Eye (tissue), 1 donor: ENCODE measurements at places on chromosomes 16 and 17.

- DNase-seq: no peak
Measured at GRCh38 chr17:42361781-42362186, 26.5 kb downstream of the STAT3 start.

- no peak for DNase-seq
Measured at GRCh38 chr16:89453501-89454321, 36.6 kb downstream of the ANKRD11 start.

- no peak for DNase-seq
Measured at GRCh38 chr17:55344514-55344997, 77.1 kb downstream of the MMD start.

DNA sequence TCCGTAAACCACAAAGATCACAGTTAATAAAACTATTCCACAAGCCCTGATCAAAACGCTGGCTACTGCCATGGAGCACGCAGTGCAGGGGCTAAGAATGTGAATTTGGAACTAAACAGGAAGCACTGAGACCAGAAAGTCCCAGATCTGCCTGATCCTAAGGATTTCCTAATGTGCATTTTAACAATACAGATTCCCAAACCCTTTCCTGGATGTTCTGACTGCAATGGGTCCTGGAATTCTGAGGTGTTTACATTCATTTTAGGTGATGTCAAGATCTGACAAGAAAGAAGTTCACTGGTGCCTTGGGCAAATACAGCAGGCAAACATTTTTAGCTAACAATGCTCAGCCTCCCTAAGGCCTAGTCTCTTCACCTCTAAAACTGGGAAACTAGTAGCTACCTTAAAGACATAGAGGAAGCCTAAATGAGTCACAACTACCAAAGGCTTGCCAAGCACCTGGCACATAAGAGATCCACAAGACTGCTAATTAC lies 10.3 kb downstream of the NSMCE1 start:
- no peak for DNase-seq

DNA sequence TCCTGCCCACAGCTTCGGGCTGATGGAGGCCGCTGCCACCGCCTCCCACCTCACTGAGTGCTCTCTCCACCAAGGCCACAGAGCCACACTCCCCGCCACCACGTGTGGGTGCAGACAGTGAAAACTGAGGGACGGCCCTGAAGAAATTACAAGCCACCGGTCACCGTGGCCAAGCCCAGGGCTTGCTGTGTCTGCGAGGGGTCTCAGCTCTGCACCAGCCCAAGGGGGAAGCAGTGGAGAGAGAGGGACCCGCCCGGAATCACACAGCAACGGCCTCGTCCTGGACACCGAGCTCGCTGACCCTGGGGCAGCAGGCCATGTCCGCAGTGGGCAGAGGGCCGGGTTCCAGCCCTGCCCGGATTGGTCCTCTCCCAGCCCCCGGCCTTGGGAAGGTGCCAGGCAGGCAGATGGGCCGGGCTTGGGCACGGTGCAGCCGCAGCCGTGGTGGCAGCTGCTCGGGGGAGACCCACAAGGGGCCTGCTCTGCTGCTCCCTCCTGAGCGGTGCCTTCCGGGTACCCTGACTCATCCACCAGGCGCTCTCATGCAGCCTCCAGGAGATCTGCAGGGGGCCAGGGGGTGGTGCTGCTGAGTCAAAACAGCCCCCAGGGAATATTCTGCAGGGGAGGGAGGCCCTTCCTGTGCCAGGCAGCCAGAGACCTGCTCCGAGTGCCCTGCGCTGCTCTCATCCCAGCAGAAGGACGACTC lies 52.0 kb downstream of the CBFA2T3 start:
- DNase-seq: peak; percentile 55

DNA sequence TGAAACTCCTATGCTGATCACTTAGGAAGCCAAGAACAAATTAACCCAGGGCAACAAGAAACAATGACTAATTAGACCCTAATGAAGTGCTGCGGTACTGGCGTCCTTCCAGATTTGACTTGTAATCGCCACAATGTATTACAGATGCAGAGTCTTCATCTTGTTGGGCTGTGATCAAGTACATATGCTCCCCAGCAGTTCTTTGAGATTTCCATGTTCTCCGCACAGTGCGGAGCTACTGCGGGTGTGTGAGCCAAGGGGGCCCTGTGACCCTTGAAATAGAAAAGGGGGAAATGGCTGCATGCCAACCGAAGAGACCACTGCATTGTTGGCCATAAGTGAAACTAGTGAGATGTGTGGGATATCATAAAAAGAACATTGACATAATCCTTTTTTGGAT lies 469.9 kb downstream of the MAF start:
- DNase-seq: no peak

- no peak for DNase-seq
Measured at GRCh38 chr16:50989047-50989446, 162.0 kb downstream of the SALL1 start.

- DNase-seq: peak; percentile 9
Measured at GRCh38 chr17:51537996-51538550, 277.7 kb downstream of the UTP18 start.

GRCh38 chr17:647324-648197 lies 67.1 kb downstream of the VPS53 start:
- DNase-seq: no peak

- no peak for DNase-seq
Measured at GRCh38 chr17:38719289-38719942, 10.7 kb upstream of the CISD3 start.

DNA sequence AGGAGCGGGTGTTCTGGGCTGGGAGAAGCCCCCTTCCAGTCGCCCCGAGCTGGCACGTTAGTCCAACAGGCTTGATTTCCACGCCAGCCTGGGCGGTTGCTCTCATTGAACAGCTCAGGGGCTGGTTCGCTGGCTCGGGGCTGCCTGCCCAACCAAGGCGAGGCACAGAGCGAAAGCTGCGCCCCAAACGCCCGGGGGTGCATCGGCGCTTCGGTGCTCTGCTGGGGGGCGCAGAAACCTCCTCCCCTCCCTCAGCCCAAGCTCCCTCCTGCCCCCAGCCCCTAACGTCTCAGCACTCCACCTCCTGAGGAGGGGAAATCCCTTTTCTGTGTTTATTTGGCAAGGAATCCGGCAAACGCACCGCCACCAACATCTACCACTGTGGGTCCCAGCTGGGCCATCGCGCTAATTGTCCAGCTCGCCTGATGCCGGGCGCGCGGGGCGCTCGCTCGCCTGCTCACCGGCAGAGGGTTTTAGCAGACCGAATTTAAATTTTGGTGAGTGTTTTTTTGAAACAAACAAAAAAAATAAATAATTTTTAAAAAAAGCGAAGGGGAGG lies 29.5 kb upstream of the RBFOX1 start:
- peak; percentile 72 for DNase-seq

DNA sequence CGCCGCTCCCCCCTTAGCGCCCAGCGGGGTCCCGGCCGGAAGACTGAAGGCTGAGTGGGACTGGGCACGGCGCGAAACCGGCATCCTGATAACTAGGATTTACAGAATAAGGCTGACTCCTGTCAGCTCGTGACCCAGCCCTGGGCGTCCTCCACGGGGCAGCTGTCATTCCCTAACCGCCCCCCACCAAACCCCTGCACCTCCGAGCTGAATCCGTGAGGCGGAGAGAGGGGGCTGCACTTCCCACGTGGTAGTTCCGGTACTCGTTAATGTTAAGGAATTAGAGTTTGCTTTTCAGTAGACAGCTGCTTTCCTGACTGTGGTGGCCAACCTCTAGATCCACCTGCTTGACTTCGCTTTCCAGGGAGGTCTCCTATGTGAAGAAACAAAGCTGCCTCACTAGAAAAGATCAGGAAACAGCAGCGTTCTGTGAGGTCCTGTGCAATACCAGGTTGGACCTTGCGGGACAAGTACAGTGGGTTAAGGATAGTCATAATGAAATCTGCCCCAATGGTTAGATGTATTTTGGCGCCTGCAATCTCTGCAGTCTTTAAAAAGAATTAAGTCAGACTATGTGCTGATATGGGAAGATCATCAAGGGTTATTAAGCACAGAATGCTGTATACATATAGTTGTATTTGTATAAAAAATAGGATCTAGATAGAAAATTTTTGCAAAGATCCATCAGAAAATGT lies 1.1 kb upstream of the WBP2 start:
- no peak for DNase-seq

GRCh38 chr17:49397586-49397985 lies 17.1 kb downstream of the PHB1 start:
- no peak for DNase-seq

DNA sequence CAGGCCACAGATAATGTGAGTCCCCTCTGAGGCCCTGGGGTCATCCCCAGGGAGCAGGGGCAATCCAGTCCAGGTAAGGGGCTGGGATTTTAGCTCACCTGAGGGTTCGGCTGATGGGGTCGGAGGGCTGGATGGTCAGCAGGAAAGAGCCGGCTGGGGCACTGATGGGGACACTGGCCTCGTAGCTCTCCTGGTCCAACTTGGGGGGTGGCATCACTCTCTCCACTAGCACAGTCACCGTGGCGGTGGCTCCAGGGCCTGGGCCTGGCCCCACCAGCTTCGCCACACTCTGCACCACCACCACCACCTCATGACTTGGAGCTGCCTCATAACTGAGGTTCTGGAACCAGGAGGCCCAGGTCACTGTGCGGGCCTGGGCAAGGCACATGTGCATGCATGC lies 6.9 kb downstream of the CDH16 start:
- DNase-seq: no peak

GRCh38 chr16:84414789-84415326 lies 46.5 kb downstream of the ATP2C2 start:
- no peak for DNase-seq

DNA sequence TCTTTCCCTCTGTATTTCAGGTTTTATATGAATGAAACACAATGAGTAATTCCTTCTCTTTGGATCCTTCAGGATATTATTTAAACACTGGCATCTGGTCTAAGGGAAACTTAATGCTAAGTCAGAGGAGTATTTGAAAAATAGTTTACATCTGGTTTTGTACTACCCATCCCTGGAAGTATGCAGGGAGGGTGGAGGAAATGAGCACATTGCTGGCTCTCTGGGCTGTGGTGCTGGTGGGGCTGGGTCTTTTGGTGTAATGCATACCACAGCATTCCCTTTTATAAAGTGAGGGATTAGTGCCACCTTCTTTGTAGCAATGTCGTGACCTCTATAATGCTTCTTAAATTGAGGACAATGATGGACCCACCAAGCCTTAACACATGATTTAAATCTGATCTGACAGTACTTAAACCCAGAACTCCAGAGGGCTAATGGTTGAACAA lies 105.5 kb upstream of the AXIN2 start:
- peak; percentile 92 for DNase-seq

DNA sequence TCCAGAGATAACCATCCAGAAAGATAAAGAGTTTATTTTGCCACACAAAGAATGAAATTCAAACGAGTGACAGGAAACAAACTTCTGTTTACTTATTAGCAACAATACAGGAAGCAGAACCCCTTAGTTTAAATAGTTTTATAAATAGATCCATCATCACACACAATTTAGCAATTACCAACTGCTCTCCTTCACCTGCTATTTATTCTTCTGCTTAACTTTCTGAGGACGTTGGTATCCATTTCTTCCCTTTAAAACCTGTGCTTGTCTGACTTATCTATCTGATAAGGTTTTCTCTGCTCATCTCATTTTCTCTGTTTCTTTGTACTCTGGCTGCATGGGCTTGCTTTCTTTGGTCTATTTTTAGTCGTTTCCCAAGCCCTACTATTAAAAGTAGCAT lies 4.3 kb upstream of the ADAMTS18 start:
- DNase-seq: no peak
